Right lobe of liver (tissue), 6 donors: ENCODE measurements at places on chromosomes 3 and 15.

GRCh38 chr3:39361252-39361927 is 21.8 kb upstream of the SLC25A38 start:
- DNase-seq = no peak

- no peak for DNase-seq
Observed at GRCh38 chr3:4394048-4394447, 73.0 kb downstream of the SUMF1 start.

DNA sequence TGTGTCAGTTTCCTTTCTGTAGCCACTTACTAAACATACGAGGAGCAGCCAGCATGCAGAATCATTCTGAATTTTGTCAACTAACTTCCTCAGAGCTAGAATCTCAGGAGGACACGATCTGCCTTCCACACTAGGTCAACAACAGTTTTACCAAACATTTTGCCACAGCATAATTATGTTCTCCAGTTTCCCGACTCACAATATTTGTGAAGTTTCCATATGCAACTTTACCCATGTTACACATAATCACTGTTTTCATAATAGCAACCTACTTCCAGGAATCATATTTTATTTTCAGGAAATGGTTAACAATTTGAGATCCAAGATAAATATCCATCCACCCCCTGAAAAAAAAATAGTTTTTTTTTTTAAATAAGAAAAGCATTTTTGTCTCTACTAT is 595.0 kb downstream of the PYDC2 start:
- DNase-seq = no peak

DNA sequence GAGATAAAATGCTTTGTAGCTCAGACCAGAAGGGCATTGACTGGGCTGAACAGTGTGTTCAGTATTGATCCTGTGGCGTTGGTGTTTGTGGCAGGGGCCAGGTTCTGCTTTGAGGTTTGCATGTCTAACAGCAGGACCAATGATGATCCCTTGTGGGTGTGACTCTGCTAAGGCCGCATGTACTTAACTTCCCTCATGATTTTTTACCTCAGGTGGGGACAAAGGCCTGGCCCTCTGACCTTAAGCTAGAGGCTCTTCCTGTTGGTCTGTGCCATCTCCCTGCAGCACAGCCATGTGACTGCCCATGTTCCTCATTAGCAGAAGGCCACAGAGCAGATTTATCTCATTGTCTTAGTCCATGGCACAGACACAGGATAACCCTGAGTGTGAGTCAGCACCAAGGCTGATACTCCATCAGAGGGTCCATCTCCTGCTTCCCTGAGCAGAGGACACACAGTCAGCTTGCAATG is 34.3 kb upstream of the BSN start:
- peak; percentile 84 for DNase-seq

DNA sequence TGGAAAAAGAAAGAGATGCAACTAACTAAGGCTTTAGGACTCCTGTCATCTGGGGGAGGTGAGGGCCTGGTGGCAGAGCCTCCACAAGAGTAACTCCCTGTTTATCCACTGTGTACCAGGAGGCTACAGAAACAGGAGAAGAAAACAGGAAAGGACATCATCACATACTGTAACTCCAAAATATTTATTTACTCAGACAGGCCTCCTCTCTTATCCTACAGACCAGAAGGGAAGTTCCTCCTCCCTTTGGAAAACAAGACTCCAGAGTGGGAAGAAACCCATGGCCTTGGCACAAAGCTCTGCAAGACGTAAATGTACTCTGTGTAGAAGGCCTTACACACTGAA is 40.1 kb upstream of the AKAP13 start:
- DNase-seq = no peak

GRCh38 chr3:161851941-161852566 is 355.4 kb downstream of the OTOL1 start:
- DNase-seq = peak; percentile 42

- DNase-seq = no peak
Observed at GRCh38 chr3:32153414-32154204, 47.2 kb downstream of the GPD1L start.

DNA sequence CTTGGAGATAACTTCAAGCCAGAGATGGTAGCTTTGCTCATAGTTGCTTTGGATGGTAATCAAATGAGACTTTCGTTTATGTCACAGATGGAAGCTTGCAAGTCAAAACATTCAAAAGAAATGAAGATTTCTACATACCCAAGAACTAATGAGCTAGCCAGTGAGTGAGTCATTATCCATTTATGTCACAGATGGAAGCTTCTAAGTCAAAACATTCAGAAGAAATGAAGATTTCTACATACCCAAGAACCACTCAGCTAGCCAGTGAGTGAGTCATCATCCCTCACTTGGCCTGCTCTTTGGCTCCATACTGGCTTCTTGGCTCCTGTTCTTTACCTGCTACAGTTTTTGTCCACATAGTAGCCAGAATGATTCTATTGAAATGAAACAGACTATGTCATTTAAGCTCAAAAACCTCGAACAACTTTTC is 559.8 kb upstream of the CBLB start:
- no peak for DNase-seq

DNA sequence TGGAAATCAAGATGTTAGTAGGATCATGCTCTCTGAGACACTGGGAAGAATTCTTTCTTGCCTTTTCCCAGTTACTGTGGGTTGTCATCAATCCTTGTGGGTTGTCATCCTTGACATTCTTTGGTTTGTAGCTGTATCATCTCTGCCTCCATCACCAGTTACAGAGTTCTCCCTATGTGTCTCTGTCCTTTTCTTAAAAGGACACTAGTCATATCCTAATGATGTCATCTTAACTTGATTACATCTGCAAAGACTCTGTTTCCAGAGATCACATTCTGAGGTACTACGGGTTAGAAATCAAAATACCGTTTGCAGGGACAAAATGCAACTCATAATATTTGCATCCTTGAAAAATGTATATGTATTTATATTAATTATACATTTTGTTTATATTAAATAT is 500.4 kb downstream of the ZBBX start:
- no peak for DNase-seq

- no peak for DNase-seq
Observed at GRCh38 chr3:33380653-33381052, 59.6 kb downstream of the UBP1 start.

- no peak for DNase-seq
Observed at GRCh38 chr3:78348664-78349063, 1308.8 kb downstream of the ROBO2 start.

DNA sequence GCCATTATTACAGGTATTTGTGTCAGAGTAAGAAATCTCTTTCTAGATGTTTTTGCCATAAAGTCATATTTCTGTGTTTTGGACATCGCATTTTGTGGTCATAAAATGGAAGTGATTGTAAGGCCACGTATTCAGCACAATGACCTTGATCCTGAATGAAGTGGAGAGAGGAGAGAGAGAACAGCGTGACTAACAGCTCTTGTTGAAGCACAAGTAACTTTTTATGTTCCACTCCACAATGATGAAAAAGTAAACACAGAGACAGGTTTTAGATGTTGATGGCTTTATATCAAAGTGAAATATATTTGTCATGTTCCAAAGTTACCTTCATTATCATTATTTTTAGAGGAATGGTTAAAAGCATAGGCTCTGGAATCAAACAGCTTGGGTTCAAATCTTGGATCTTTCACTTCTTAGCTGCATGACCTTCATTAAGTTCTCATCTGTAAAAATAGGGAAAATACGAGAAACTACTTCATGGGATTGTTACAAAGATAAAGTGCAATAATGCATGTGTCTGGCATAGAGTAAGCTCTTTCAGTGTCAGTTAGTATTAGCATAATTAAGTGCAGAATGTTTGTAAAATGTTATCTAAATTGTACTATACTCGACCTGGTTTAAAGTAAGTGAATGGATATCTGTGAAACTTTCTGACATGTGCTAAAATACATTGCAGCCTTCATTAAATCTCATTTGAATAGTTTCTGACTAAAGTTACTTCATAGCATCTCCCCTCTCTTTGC is 341.5 kb upstream of the DNAJC19 start:
- no peak for DNase-seq
